Activated effector memory CD4-positive, alpha-beta T cell treated with anti-CD3 and anti-CD28 coated beads, Interleukin-2, amount 50 U/mL, for 16 hours (primary cell): ENCODE measurements at places on chromosomes 1 and 21.

DNA sequence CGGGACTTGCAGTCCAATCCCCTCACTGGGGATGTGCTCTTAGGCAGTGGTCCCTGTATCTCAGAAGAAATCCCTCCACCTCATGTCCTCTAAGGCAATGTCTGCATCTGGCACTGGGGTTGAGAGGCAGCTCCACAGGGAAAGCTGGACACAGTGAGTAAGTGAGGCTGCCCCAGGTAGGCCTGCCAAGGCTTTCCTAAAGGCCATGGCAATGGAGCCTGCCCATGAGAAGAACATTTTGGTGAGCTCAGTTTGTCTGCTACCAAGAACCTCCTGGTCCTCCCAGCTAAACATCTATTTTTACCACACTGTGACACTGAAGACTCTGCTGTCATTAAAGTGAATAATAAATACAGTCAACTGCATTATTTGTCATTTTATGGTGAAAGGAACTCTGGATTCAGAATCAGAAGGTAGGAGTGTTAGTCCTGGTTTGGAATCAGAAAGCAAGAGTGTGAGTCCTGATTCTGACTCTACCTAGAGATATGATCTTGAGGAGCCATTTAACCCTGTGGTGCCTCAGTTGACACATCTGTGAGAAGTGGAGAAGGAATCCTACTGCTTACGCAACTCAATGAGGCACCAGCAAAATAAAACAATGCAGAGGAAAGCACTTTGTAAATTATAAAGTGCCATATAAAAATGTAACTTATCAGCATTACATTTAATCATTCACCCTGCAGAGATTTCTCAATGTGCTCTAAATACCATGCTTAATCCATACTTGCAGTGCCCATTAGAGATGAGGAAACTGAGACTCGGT lies 41.0 kb downstream of the TBX15 start:
- no peak for DNase-seq

DNA sequence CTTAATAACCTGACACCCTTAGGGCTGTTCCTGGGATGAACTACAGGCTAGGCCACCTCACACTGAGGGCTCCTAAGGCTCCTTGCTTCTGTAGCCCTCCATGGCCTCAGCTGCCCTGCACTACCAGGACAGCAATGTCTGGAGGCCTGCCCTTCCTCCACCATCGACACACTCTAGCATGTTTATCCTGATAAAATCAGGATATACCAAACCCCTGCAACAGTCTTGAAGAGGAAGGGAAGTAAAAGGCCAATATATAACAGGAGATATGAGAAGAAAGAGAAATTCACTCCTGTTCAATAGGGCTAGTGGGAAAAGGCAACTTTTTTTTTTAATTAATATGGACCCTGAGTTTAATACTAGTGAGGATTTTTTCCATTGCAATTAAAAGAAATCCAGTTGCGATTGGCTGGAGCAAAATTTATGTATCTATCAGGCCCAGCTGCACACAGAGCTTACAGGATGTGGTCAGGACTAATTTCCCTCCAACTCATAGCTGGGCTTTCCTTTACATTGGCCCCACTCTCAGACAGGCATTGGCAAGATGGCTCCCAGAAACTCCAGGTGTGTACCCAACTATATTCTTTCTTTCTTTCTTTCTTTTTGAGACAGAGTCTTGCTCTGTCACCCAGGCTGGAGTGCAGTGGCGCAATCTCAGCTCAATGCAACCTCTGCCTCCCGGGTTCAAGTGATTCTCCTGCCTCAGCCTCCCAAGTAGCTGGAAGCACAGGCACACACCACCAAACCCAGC lies 13.5 kb upstream of the ATP2B4 start:
- no peak for DNase-seq

GRCh38 chr1:54010415-54011117 lies 7.4 kb downstream of the LDLRAD1 start:
- DNase-seq: no peak

DNA sequence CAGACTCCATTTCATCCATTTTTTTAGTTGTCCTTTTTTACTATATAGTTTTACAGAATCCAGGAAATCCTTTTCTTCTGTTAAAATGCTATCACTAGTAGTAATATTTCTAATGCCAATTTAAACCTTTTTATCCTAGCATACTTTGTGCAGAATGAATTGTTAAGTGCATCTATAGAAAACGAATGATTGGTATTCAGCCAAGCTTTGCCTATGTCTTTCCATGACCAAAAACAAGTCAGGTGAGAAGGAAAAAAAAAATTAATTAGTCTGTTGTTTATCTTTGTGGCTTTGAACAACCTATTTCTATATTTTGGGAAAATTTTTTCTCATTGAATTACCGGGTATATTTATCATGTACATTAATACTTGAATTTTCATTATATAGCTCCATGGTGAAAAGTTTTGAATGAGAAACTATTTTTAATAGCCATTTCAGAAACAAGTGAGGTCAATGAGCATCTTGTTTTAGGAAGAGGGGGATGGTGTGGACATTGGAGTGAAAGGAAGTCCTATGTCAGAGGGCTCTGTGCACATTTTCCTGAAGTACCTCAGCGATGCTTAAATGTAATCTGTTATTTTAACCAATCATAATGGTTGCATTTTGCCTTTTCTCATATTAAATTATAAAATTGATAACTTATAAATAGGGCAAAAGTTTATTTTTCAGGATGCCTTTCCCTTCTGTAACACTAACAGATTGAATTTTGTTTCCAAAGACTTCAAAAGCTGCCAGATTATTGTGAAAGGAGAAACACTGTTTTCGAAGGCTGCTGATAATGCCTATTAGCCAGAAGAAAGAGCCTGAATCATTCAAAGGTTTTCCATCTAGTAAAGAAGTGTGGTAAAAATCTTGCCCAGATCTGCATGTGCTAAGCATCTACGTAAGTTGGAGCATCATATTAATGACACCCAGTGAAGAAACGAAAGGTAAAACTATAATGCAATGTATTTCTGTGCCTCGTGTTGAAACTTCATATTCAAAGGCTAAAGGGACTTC lies 73.8 kb upstream of the S1PR1 start:
- DNase-seq: no peak

DNA sequence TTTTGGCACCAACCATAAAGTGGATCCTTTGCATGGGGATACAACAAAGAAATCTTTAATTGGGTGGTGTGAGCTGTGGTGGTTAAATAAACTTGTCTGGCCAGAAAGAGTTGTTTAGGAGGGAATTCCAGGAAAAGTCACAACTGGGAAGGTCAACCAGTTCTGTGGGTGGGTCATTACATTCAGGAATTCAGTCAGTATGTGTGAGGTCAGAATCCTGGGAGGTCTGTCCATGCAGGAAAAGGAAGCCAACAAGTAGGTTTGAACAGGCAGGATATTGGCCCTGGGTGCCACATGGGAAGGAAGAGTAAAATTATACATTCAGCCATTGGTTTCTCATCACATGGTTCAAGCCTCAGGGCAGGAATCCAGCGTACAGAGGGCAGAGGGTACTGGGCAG lies 162.3 kb upstream of the ADAMTS5 start:
- DNase-seq: no peak

- no peak for DNase-seq
These were observed 6.4 kb downstream of the FOXD2 start for GRCh38 chr1:47444297-47444561.

GRCh38 chr1:200211157-200211556 lies 183.6 kb downstream of the NR5A2 start:
- no peak for DNase-seq

DNA sequence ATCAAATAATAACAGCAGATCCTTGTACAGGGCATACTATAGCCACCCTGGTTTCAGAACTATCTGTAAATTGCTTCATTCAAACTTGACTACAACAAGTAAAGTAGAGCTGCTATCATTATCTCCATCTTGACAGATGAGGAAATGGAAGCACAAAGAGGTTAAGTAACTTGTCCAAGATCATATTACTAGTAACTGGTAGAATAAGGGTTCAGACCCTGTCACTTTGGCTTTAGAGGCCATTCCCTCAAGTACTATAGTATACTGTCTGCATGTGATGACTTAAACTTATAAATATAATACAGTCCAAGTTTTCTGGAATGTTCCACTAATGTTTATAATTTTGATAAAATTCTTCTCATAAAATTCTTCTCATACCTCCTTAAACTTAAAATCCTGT lies 24.8 kb downstream of the PGM1 start:
- DNase-seq: no peak

DNA sequence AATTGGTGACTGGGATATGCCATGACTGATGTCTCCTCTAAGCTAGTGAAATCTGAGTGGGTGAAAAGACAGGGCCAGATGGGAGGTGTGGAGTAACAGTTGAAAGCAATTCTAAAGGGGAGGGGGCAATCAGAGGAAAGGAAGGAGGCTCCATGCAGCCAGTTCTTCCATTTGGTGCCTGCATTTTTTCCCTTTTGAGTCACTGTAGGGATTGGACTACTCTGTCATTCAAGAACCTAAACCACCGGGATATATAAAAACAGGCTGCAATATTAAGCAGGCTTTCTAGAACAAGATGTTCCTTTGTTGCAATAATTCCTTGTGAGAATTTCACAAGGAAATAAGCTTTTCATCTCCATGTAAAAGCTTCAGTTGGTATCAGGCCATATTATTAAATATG lies 18.3 kb downstream of the CLIC6 start:
- DNase-seq: no peak

GRCh38 chr1:108722292-108722691 lies 9.6 kb downstream of the FNDC7 start:
- DNase-seq: no peak

- no peak for DNase-seq
These were observed 112.9 kb upstream of the WARS2 start for GRCh38 chr1:119253366-119253765.

DNA sequence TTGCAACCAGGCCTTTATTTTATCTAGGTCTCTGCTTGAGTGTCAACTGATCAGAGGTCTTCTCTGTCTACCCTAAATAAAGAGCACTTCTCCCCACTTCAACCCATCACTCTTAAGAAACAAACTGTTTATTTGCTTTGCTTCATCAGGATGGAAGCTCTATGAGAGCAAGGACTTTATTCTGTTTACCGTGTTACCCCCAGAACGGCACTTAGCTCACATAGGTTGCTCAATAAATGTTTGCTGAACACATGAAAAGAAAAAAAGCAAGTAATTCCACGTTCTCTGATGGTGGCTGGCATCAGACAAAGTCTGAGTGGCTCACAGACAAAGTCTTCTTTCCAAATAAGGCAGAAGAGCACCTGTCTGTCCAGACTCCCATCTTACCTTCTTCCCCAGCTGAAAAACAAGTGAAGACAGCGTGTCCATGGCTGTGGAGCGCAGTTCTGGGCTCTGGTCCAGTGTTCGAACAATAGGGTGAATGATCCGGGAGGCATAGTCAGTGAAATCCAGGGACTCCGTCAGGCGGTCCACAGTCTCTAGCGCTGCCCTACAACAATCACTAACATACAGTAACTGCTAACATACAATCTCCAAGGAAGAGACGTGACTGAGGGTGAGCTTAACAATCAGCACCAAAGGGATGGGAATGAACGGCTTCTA lies 22.9 kb downstream of the ANGPTL7 start:
- DNase-seq: no peak

GRCh38 chr21:26655460-26655859 lies 82.4 kb upstream of the CYYR1 start:
- DNase-seq: no peak

DNA sequence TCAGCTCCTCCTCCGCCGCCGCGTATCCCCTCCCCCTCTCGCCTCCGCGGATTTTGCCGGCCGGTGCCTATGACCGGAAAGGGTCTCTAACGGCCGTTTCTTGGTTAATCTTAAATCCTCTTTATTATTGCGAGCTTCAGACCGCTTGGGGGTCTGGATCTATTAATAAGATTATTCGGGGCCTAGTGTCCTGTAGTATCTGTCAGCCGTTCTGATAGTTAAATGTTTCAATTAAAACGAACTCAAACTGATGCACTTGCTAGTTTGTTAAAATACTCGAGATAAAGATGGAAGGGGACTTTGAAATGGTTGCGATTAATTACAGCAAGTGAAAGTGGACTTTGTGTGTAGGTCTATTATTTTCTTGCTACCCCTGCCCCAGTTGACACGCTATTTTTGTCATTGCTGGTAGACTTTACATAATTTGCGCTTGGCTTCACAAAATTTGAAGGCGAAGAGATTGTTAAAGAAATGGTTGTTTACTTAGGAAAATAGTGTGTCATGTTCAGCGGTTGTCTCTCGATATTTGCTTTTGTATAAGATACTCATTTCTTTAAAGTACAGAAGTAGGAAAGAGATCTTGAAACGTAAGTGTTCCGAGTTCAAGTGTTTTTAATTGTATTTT lies 779 bp downstream of the SON start:
- DNase-seq: peak; percentile 91

GRCh38 chr1:158353303-158354075 lies at the start of gene CD1E:
TSS of gene CD1E (plus strand) at chr1:158353894. CDS start at chr1:158353989, 95 bp downstream.
- no peak for DNase-seq

DNA sequence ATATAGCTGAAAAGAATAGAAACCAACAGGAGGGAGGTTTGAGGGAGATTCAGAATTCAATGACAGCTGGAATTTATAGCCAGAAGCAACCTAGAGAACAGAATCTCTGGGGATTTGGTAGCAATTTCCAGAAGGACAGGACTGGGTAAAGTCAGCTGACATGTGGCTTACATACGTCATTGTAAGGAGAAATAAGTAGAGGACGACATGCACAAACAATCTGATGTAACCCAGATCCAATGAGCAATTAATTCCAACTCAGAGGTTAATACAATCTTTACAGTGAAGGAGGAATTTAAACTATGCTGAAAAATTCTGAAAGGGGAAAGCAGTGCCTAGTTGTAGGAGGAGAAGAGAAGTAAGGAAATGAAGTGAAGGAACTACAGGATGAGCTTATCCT lies 383.9 kb downstream of the PTBP2 start:
- DNase-seq: no peak

GRCh38 chr1:237745545-237745944 lies 145.2 kb downstream of the ZP4 start:
- DNase-seq: no peak

- peak; percentile 79 for DNase-seq
These were observed at the start of gene CD48 for GRCh38 chr1:160711602-160712311. TSS of gene CD48 (minus strand) at chr1:160711822. CDS start at chr1:160711763, 59 bp downstream.

DNA sequence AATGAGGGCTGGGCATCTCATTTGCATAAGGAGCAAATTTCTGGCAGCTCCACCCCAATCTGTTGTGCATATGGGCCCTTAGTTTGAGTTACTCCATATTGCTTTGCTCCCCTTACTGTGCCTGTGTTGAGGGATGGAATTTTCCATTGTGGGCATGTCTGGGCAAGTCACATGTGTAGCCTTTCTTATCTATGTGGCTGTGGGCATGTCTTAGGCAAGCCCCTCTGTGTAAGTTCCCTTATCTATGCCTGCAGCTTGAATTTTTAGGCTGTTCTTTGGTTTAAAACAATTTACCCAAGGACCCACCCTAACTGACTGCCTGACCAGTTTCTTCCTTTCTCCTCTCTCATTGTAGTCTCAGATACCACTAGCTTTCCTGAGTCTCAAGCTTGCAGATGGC lies 405.7 kb upstream of the NCAM2 start:
- no peak for DNase-seq
